Right atrium auricular region (tissue), 2 donors: ENCODE measurements at places on chromosomes 11 and 22. TPM values are rescaled to one million over a fixed set of nuclear protein-coding genes. Genes with fewer than 3 reads are reported as not detected.
A peak's percentile ranks its signal among the peaks of the same experiment; 100 is the strongest.

GRCh38 chr11:88340366-88340935, 2.9 kb upstream of the CTSC start:
- H3K4me3 ChIP-seq = no peak overlapping the region
- no peak for DNase-seq
- no peaks in the 10 kb centered on the region for H3K27me3 ChIP-seq
- H3K27ac ChIP-seq = no peak overlapping the region
- no peaks in the 10 kb centered on the region for H3K4me1 ChIP-seq

- H3K4me1 ChIP-seq = no peaks in the 10 kb centered on the region
- DNase-seq = no peak
- H3K36me3 ChIP-seq = no peaks in the 10 kb centered on the region
- H3K4me3 ChIP-seq = no peak overlapping the region
- H3K27ac ChIP-seq = no peak overlapping the region
Measured at GRCh38 chr11:77386178-77386577, 84.7 kb upstream of the GDPD4 start.

- H3K4me3 ChIP-seq = peak overlapping the region; percentile 86
- no peak for DNase-seq
- peaks cover 43% of the 10 kb centered on the region for H3K36me3 ChIP-seq
- peak overlapping the region; percentile 94 for H3K27ac ChIP-seq
- peaks cover 57% of the 10 kb centered on the region for H3K4me1 ChIP-seq
Measured at GRCh38 chr11:57324154-57324885, 432 bp downstream of the TNKS1BP1 start.

- no peaks in the 10 kb centered on the region for H3K36me3 ChIP-seq
- no peak for DNase-seq
- no peak overlapping the region for H3K4me3 ChIP-seq
- no peak overlapping the region for H3K27ac ChIP-seq
- no peaks in the 10 kb centered on the region for H3K27me3 ChIP-seq
Measured at GRCh38 chr22:45771711-45772110, 100.1 kb downstream of the ATXN10 start.

GRCh38 chr11:10914050-10914449, 56.2 kb upstream of the ZBED5 start:
- H3K36me3 ChIP-seq = no peaks in the 10 kb centered on the region
- H3K27me3 ChIP-seq = no peaks in the 10 kb centered on the region
- H3K4me3 ChIP-seq = no peak overlapping the region
- DNase-seq = no peak
- no peaks in the 10 kb centered on the region for H3K4me1 ChIP-seq
- no peak overlapping the region for H3K27ac ChIP-seq

DNA sequence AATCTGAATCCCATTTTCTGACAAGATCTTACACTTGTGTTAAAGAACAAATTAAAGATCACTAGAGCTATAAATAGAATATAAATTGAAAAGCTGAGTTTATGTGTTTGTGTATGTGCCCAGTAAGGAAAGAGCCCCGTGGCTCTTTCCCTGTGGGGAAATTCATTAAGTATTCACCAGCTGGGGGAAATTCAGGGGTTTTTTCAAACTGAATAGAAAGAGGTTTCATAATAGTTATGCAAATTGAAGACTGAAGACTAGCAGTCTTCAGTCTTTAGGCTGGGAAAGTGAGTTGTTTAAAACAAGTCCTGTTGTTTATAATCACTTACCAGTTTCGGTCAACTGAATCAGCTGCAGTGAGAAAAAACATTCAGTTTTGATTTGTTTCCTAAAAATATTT, 11.3 kb upstream of the MS4A7 start:
- H3K27ac ChIP-seq = no peak overlapping the region
- no peaks in the 10 kb centered on the region for H3K27me3 ChIP-seq
- no peaks in the 10 kb centered on the region for H3K36me3 ChIP-seq
- no peak overlapping the region for H3K4me3 ChIP-seq

GRCh38 chr11:93194673-93195291, 3.0 kb downstream of the SLC36A4 start:
- no peak for DNase-seq
- no peak overlapping the region for H3K27ac ChIP-seq
- H3K27me3 ChIP-seq = no peaks in the 10 kb centered on the region
- H3K36me3 ChIP-seq = no peaks in the 10 kb centered on the region
- H3K4me3 ChIP-seq = no peak overlapping the region

DNA sequence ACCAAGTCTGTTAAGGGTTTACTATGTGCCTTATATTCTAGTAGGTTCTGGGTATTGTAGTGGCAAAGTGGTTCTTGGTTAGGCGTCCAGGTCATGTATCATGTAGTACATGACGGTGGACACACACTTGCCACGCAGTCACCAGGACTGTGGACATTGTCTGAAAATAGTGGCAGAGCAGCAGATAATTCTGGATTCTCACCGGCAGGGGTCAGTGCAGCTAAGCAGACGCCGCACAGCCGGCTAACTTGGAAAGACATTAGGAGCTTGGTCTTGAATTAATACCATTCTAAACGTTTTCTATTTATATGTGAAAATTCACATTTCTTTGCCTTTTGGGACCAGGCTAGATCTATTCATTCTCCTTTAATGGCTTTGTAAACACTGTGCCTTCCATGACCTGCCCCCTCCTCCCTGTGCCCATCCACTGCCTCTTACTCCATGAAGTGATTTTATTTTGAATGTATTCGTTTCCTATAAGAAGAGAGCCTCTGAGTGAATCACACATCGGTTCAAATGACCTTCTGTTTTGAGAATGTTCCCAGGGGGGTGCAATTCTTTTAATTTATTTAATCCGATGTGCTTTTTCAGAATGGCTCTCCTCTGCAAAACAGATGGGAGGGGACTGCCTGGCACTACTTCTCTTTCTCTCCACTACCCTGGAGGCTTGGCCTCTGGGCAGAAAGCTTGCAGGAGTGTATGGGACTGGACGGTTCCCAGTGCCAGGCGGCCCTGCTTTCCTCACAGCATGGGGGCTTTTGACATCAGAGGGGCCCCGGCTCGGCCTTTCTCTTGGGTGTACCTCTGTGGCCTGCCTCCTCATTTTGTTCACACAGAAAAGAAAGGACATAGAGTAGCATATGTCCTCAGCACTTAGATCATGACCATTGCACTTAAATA, 378.0 kb downstream of the NTM start:
- H3K36me3 ChIP-seq = no peaks in the 10 kb centered on the region
- no peaks in the 10 kb centered on the region for H3K4me1 ChIP-seq
- H3K4me3 ChIP-seq = no peak overlapping the region
- no peaks in the 10 kb centered on the region for H3K27me3 ChIP-seq
- DNase-seq = peak; percentile 70

DNA sequence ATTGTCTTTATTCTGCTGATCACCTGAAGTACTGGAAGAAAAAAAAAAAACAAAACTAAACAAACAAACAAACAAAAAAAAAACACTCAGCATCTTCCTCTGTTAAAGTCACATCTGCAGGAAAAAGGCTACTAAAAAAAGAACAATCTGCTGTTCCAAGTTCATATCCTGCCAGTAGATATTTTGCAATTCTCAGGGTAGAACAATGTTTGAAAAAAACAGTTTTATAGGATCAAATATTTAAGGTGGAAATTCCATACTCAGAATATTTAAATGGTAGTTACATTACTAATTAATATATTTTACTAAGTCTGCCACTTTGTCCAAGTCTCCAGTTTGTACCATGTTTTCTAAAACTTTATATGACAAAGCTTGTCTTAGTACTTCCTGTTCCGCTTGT, 175.2 kb downstream of the SBF2 start:
- DNase-seq = no peak
- no peaks in the 10 kb centered on the region for H3K27me3 ChIP-seq
- H3K27ac ChIP-seq = no peak overlapping the region
- no peaks in the 10 kb centered on the region for H3K36me3 ChIP-seq

- no peaks in the 10 kb centered on the region for H3K36me3 ChIP-seq
- no peak overlapping the region for H3K4me3 ChIP-seq
- DNase-seq = no peak
- H3K4me1 ChIP-seq = no peaks in the 10 kb centered on the region
Measured at GRCh38 chr22:20960609-20961008, 6.4 kb upstream of the AIFM3 start.

DNA sequence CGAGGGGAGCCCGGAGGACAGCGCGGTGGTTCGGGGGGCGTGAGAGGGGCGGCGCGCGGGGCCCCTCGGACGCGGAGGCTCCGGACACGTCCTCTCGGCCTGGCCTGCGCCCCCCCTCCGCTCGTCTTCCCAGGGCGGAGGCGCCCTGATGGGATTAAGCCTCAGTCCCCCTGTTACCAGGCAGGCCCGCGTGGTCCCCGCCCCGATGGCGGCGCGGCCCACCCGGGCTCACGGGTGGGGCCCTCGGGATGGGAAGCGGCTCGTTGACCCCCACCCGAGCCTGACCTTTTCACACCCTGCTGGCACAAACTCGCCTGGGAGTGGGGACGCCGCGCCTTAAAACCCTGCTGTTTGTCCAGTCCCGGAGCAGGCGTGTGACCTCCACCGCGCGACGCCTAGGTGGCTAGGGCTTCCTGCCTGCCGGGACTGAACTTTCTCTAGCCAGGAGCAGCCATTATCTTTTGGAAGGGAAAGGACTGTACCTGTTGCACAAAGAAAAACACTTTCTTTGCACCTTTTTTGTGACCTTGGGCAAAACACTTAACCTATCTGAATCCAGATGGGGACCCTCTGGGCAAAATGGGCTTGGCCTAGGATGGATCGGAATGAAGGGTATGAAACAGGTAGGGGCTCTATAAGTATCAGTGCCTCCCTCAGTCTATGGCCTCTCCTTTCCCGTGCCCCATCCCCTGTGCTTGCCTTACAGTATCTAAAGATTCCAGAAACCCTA, 1.0 kb downstream of the KIAA1671 start:
- DNase-seq = no peak
- no peaks in the 10 kb centered on the region for H3K36me3 ChIP-seq
- peak overlapping the region; percentile 80 for H3K27ac ChIP-seq
- peak overlapping the region; percentile 83 for H3K4me3 ChIP-seq
- H3K27me3 ChIP-seq = no peaks in the 10 kb centered on the region

DNA sequence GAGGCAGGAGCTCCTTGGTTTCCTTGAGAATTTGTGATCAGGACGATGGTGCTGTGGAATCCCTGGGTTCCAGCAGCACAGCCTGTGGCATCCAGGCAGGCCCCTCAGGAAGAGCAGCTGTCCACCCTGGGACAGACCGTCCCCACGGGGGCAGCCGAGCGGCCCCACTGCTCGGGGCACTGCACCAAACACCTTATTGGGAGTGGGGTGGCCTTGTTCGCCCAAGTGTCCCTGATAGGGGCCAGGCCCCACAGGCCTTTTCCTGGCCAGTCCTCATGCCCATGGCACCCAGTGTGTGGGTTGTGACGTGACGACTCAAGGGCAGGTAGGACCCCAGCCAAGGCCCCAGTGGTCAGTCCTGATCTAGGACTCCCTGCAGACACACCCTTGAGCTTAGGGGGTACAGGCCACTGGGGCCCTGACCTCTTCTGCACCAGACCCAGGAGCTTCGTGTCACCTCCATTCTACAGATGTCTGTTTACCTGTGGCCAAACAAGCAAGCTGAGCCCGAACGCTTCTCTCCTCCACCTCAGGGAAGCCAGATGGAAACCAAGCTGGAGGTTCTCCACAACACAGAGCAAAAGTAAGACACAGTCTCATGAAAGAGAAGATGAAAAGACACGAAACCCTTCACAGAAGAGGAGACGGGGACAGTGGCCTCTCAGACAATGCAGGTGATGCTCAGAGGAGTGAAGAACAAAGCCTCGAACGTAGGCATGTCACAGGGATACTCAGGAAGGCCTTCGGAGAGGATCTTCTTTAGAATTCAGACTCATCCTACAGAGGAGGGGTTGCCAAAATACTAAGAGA, 1.6 kb upstream of the BRD1 start:
- no peaks in the 10 kb centered on the region for H3K36me3 ChIP-seq
- no peak overlapping the region for H3K27ac ChIP-seq
- H3K27me3 ChIP-seq = no peaks in the 10 kb centered on the region
- no peak for DNase-seq
- peaks cover 30% of the 10 kb centered on the region for H3K4me1 ChIP-seq

GRCh38 chr11:13221722-13222121, 55.9 kb upstream of the BMAL1 start:
- H3K4me3 ChIP-seq = no peak overlapping the region
- peaks cover under 1% of the 10 kb centered on the region for H3K4me1 ChIP-seq
- H3K36me3 ChIP-seq = no peaks in the 10 kb centered on the region
- no peak overlapping the region for H3K27ac ChIP-seq

DNA sequence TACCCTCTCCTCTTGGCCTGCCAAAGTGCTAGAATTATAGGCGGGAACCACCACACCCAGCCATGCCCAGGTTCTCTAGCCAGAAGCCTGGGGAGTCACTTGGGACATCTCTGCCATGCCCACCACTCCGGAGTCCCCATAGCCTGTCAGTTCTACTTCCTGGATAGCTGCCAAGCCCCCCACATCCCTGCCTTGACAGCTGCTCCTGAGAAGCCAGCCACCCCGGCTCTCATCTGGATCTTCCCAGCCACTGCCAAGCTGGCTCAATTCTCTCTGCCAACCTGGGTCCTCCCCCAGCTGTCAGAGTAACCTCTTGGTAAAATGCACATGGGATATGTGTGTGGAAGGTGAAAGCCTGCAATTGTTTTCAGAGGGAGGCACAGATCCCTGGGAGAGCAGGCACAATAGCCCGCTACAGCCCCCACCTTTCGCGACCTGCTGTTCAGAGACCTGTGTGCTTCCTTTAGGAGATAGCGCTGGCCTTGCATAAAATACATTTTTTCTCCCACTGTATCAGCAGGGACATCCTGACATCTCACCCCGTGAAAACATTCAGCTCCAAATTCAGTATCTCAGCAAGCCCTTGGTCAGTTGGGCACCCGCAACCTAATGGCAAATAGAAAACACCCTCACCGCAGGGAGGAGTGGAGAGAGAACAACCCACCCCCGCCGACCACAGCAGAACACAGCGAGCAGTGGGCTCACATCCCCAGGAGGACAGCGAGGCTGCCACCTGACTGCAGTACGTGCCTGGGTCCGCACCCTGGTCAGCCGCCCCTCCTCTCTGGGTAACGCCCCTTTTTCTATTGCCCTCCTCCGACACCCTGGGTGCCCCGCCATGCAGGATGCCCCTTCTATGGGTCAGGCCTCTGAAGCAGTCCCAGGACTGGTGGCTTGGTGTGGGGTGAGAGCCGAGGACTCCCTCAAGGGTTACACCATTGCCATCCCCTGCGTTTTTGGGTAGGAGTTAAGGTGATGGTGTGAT, 1342.2 kb downstream of the BRD1 start:
- H3K4me1 ChIP-seq = peaks cover 10% of the 10 kb centered on the region
- H3K4me3 ChIP-seq = no peak overlapping the region
- no peaks in the 10 kb centered on the region for H3K36me3 ChIP-seq
- no peaks in the 10 kb centered on the region for H3K27me3 ChIP-seq
- H3K27ac ChIP-seq = no peak overlapping the region
- DNase-seq = no peak

DNA sequence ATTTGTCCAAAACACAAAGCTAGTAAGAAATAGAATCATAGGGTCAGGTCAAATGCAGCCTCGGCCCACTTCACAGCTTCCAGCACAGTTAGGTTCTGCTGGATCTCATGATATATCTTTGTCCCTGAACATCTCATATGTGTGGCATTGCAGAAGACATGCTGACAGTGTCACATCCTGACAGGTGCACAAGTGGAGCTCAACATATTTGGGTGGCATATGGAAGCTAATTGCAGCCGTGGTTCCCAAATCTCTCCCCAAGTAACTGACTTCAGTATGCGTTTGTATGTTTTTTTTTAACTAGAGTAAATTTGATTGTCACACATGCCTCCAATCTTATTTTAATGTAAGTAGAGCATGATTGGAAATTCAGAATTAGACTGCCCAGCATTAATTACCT, 33.4 kb downstream of the NAV2 start:
- H3K27ac ChIP-seq = no peak overlapping the region
- no peaks in the 10 kb centered on the region for H3K36me3 ChIP-seq
- no peaks in the 10 kb centered on the region for H3K27me3 ChIP-seq
- no peak for DNase-seq
- no peaks in the 10 kb centered on the region for H3K4me1 ChIP-seq

Gene VSIG10L2
- not detected for total RNA-seq

Gene POTEH
- total RNA-seq = not detected

Gene GLYAT
- total RNA-seq = not detected

Gene SLC25A18
- total RNA-seq = 0.59 TPM

Gene GNG3
- total RNA-seq = not detected

Gene MRGPRX3
- not detected for total RNA-seq
